WTC11 (cell line): ENCODE measurements at places on chromosomes 5 and 9.

- DNase-seq: no peak
These were observed 679.8 kb upstream of the FTMT start for GRCh38 chr5:121171834-121172233.

DNA sequence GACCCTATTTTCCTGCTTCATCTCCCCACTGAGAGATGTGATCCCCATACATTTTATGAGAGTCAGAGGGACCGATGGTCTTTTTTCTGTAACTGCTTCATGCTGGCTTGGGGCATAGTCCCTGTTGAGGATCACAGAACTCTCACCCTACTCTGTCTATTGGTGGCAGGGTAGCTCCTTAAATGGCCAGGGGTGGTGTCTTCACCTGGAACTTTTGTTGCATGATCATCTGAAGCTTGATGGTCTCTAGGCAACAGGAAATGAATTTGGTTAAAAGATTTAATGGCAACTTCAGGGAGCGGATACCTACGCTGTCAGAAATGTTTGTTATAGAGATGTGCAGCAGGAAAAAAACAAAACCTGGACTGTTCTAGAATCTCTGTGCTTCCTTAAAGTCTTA lies 87.0 kb upstream of the GLIS3 start:
- no peak for DNase-seq

- no peak for DNase-seq
These were observed 21.8 kb upstream of the FKTN start for GRCh38 chr9:105535920-105536668.

DNA sequence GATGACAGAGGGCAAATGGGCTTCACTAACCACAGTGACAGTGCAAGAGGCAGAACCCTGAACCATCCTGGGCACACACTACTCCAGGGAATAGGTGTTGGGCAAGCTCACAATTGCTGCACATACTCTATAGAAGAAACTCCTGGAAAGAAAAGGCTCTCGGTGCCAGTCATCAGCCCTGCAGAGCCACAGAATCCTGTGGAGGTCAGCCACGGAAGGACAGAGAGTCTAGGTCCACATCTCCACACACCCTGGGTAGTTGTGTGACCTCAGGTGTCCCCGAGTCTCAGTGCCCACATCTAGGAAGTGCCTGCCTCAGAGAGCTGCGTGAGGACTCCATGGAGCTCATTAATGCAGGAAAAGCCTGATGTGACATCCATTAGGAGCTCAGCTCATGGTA lies 16.0 kb upstream of the ANGPTL2 start:
- no peak for DNase-seq

DNA sequence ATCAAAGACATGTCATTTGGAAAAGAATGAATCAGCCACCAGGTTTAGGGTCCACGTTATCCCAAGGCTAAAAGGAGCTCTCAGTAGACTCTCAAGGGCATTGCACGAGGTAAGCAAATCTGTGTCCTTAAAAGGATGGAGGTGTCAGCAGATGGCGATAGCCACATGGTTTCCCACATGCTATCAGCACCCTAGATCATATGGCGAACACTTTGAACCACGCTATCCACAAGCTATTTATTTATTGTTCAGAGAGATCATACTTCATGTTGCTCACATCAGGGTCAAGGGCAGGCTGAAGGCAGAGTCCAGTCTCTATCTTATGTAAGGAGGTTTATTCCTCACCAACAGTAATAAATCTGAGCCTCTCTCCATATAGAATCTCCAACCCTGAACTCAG lies 43.7 kb downstream of the CDH6 start:
- no peak for DNase-seq

GRCh38 chr9:75988663-75989062 lies 98.2 kb downstream of the PCSK5 start:
- DNase-seq: no peak

DNA sequence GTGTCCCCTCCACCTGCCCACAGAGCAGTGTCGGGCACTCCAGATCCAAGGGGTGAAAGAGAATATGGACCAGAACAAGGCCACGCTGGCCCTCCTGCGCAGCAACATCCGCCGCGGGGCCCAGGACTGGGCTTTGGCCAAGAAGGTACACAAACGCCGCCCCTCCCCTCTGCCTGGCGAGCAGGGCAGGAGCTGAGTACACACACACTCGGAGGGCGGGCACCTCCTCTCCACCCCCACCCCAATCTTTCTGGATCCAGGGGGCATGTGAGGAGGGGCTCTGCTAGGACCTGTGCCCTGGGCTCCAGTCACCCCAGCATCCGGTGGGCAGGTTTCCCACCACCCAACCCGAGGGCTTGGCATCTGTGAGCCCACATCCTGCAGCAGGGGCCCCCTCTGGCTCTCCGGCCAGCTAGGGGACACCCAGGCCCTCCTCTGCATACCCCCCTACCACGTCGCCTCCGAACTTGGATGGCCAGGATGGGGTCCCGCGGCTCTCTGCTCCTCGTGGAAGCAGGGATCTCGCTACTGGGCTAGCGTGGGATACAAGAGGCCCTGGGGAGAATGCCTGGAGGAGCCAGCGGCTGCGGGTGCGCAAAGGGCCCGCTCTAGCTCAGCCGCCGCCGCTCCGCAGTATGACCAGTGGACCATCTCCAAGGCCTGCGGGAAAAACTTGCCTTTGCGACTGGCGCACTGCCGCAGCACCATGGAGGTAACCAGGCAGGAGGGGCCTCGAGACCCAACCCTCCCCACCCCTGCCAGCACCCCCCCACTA lies 3.1 kb downstream of the CCDC183 start:
- DNase-seq: peak; percentile 39

GRCh38 chr5:98735806-98736507 lies 37.5 kb upstream of the RGMB start:
- no peak for DNase-seq

DNA sequence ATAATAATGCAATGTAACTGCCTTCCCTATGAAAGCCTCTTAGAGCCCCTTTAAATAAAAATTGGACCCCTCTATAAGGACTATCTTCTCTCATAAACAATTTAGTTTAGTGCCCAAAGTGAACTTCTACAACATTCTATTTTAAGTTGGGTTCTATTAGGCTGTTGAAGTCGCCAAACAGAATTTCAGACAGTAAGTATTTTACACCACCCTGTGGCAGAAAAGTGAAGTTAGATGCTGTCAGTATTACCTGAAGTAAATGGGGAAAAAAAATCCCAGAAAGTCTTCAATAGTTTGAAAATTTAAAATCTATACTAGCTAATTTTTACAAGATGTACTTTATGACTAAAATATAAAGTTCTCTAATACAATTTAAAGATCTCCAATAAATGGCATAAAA lies 29.5 kb downstream of the CAAP1 start:
- DNase-seq: no peak

DNA sequence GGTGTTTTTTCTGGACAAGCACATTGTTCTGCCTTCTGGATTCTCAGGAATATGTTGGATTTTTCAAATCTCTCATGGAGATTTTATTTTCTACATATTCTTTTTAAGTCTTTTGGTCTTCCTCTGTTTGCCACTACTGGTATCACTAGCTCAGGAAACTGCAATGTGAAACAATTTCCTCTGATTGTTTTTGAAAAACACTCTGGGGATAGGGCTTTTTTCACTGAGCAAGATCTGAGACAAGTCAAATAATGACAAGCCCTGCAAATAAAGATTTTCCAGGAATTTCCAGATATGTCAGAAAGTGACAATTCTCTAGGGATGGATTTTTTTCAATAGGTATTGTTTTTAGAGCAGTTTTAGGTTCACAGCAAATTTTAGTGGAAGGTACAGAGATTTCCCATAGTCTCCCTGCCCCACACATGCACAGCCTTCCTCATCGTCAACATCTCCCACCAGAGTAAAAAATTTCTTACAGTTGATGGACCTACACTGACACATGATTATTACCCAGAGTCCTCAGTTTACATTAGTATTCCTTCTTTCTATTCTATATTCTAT lies 86.9 kb upstream of the TMEM161B start:
- no peak for DNase-seq

GRCh38 chr9:127724012-127724411 lies 8.1 kb downstream of the TTC16 start:
- DNase-seq: no peak

DNA sequence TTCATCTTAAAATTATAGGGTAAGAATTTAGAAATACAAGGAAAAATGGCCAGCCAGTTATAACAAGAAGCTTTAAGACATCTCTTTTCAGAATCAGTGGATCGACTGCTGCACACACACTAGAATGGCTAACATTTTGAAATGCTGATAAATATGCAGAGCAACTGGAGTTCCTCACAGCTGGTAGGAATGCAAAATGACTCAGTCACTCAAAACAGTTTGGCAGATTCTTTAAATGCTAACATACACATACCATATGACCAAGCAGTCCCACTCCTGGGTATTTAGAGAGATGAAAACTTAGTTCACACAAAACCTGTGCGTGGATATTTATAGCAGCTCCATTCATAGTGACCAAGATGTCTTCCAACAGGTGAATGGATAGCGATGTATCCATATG lies 23.2 kb upstream of the PSAT1 start:
- DNase-seq: no peak

DNA sequence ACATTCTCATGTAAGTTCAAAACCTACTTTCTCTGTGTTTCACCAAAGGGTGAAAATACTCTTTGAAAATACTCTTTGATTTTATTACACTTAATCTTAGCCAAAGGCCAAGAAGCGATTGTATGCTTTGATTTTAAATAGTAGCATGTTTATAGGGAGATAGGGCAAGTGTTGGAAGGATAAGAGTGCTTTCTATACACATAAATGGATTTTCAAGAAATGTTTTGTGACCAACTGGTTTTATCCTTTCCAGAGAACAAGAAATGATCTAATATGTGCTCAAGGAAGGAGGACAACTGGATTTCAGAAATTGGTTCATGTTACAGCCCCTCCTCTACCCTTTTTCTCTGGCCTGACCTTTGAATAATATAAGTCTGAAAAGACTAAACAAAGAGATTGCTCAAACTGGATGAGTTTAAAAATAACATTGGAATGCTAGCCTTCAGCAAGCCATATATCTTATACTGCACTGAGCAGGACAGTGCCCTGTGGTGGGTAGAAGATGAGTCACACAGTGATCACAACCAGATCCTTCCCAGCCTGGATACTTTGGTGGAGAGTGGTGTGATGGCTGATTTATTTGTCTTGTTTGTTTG lies 13.1 kb downstream of the PALM2AKAP2 start:
- no peak for DNase-seq

- no peak for DNase-seq
These were observed 368 bp downstream of the SH3TC2 start for GRCh38 chr5:149062371-149063016.

- no peak for DNase-seq
These were observed 134.5 kb downstream of the SEC61B start for GRCh38 chr9:99356512-99356971.
